ENCODE measurements at places on chromosomes 1 and 21.
A peak's percentile ranks its signal among the peaks of the same experiment; 100 is the strongest.

DNA sequence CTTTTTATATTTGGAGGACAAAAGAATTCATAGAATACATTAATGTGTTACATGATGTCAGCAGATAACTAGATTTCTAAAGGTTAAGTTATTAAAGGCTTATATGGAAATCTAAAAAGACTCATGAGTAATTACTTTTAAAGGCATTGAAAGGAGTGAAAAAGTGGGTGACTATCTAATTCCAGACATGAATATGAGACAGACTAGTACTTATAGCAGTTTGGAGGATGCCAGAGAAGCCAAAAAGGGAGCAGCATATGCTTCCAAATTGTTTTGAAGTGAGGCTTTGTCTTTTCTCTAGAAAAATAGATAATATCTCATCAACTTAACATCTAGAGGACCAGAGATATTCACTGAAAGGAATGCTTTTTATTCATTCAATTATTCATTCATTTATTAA is 275.5 kb upstream of the CACYBP start:
- DNase-seq, result no peak

- DNase-seq, result no peak
Measured at GRCh38 chr21:44503901-44504399, 36.0 kb downstream of the KRTAP10-1 start.

- DNase-seq, result no peak
Measured at GRCh38 chr1:36829961-36830360, 204.4 kb downstream of the GRIK3 start.

DNA sequence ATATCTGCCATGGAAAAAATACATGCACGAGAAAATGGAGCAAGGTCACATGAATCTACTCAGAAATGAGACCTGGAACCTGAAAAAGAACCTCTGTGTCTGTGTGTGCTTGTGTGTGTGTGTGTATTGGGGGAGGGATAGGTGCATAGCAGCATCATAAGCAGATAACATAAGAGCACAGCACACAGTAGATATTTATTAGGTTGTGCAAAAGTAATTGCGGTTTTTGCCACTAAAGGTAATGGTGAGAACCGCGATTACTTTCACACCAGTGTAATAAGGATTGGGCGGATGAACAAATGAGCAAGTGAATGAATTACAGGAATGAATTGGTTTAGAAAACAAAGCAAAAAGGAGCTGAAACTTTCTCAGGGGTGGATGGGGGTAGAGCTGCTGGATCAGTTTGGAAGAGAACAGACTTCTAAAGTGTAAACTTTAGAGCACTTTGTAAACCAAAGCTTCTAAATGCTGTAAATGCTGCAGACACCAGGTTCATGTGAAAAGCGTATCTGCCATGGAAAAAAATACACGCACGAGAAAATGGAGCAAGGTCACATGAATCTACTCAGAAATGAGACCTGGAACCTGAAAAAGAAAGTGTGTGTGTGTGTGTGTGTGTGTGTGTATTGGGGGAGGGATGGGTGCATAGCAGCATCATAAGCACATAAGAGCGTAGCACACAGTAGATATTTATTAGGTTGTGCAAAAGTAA is 156.9 kb downstream of the TOMM20 start:
- DNase-seq, result no peak

DNA sequence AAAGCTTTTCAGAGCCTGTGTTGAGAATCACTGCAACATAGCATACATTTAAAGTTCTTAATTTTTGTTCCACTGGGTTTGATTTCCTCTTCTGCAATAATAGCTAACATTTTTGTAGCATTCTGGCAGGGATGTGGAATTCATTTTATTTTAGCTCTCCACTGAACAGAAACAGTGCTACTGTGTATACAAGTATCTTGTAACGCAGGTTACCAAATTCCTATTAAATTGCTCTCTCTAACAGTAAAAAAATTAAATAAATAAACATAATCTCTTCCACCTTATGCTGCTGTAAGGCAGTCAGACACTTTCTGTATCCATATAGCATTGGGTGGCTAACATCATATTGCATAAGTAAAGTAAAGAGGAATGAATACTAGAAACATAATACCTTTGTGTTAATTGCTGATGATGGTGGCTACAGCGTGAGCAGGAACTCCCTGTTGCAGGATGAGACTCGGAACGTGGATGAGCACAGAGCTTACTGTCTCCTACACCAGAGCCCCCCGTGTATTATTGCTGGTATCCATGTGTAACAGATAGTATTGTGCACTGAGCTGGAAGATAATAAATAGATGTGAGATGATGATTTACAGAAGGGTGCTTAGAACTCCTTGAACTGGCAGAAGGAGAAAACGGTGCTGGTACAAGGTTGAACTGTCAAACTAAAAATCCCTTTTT is 276.9 kb upstream of the SNX7 start:
- no peak for DNase-seq

DNA sequence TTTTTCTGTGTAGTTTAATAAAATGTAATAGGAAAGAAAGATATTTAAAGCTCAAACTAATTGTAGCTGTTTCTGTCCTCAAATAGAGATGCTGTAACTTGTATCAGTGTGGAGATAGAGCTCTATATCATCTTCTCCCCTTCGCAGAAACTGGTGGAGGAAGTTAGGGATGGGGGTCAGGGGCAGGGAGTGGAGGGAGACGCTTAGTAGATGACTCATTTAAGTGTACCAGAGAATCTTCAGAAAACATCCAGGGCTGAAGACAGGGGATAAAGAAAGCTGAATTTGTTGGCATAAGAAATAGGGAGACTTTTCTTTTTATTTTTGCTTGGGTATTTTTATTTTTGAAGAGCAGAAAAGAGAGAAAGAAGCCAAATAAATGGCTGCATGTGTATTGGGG is 282.6 kb upstream of the DPYD start:
- peak; percentile 53 for DNase-seq

DNA sequence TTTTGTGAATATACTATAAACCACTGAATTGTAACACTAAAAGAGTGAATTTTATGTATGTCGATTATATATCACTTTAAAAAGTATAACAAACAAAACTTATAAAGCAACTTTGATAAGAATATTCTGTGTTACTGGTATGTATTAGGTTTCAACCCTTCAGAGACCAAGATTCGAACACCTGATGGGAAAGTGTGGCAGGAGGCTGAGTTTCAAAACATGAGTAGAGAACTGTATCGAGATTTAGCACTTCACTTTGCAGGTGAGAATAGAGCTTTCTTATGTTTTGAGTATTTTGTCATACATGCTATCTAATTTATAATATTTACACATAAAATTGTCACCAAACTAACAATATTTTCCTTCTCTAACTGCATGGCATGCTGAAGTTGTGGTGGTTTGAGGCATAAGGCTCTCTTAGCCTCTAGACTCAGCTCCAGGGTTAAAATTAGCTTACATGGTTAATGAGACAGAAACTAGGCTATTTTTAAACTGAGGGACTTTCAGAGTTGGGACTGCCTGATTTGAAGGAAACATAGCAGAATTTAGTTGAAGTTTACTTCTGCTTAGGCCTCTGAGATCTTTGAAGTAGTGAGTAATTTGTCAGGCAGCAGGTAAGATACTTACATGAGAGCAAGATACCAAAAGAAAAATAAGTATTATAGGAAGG is 48.6 kb downstream of the CEP350 start:
- no peak for DNase-seq

GRCh38 chr1:161215076-161215475 is at the start of gene FCER1G:
TSS of gene FCER1G (plus strand) at chr1:161215295. CDS start at chr1:161215322, 27 bp downstream.
- DNase-seq, result no peak

DNA sequence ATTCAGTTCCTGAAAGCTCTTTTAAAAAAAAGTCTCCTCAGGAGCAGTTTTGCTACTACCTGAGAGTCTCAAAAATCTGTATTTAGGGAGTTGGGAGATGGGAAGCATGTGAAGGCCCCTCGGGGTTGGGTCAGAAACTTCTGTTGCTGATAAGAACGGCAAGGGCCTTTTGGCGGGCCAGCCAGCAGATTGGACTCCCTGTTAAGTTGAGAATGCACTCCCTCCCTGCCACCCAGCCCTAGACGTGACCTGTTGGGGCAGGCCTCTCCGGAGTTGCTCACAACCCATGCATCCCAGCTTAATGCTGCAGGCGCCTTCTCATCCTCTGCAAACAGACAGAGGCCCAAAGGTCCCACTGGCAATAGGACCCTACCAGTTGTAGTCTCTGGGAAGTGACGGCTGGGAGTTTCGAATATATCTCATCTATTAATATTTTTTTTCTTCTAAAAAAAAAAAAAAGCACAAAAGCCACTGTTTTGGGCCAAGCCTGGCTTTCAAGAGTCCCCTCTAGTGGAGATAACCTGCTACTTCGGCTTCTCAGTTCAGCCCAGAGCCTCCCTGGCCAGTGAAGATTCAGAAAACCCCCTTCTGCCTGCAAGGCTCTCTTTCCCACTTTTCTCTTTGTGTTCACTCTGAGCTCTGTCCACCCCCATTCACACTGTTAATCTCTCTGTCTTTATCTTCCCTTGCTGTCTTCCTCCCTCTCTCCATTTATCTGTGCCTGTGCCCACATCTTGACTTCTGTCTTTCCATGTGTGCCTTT is 5.3 kb downstream of the PLXNA2 start:
- peak; percentile 87 for DNase-seq

DNA sequence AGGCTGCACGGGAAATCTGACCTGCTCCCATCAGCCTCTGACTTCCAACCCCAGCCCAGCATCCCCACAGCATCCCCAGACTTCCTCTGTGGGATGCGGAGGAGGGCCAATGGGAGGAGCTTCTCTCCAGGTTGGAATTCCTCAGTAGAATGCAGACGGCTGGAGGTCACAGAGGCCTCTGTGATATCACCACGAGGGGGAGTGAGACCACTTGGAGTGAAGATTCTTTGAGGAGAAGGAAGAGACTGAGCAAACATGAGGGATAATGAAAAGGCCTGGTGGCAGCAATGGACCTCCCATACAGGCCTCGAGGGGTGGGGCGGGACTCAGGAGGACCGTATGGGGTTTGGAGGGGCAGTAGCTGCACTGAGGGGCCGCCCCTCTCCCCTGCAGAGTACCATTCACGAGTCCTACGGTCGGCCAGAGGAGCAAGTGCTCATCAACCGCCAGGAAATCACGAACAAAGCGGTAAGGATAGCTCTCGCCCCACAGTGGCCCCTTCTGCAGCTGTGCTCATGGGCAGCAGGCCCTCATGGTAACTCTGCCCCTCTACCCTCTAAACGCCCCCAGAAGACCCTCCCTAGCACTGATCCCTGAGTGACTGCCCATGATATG is at the start of gene CATSPER4:
TSS of gene CATSPER4 (plus strand) at position 230 of the 615 bp plus-strand sequence. CDS start at position 256, 26 bp downstream.
- peak; percentile 98 for DNase-seq

- DNase-seq, result no peak
Measured at GRCh38 chr1:110872366-110872744, 593 bp upstream of the CD53 start.

DNA sequence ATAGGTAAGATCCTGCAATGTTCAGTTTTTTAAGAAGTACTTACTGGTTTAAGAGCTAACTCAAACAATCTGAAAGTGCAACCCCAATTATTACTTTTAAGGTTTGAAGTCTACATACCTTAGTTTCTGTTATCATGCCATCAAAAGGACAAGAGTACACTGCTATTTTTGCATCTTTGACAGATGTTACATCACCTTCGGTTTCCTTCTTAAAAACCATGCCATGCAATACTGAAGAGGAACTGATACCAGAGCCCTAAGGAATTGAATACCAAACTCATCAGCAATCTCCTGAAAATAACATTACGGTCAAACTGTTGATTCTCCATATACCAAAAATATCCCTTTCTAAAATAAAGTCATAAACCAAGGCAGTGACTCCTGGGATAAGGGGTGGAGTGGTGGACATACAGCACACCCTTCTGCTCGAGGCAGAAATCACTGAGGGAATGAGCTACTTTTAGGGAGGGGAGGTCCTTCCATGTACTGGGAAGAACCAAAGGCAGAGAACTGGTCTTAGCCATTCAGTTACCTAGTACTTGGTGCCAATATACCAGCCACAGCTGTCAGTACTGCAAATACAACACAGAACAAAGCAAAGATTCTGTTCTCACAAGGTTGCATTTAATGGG is 8.5 kb downstream of the CCT8 start:
- no peak for DNase-seq

- DNase-seq, result peak; percentile 84
Measured at GRCh38 chr1:169288011-169288414, 79.6 kb downstream of the NME7 start.

DNA sequence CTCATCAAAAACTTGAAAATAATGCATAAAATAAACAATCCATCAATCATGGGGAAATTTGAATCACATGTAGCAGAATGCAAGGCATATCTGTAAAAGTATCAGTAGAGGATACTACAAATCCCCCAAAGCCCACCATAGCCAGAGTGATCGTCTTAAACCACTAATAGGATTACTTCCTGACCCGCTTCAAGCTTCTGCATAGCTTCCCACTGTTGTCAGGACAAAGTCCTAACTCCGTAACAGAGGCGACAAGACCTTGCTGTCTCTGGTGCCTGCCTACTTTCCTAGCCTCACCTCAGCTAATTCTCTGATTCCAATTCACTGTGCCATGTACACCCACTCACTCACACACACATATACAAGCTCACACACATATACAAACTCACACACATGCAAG is 161.2 kb upstream of the NFIA start:
- DNase-seq, result peak; percentile 76

DNA sequence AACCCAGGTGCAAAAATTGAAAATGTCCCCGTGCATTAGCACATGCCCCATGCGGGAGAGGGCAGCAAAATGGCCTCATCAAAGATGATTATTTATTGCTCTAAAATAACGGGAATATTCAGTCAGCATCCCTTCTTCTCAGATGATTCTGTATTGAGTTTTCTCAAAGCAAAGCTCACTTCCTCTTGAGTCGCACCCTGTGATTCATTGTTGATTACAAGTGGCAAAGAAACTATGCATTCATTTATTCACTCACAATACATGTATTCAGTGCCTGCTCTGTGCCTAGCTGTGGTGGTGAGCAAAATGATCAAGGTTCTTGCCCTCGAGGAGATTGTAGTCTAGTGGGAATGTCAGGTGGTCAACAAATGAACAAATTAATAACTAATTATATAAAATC is 226.0 kb upstream of the KAZN start:
- DNase-seq, result no peak

GRCh38 chr21:31623664-31624063 is 35.8 kb upstream of the SOD1 start:
- peak; percentile 32 for DNase-seq

- DNase-seq, result no peak
Measured at GRCh38 chr1:91026320-91026719, 4.5 kb upstream of the ZNF644 start.

DNA sequence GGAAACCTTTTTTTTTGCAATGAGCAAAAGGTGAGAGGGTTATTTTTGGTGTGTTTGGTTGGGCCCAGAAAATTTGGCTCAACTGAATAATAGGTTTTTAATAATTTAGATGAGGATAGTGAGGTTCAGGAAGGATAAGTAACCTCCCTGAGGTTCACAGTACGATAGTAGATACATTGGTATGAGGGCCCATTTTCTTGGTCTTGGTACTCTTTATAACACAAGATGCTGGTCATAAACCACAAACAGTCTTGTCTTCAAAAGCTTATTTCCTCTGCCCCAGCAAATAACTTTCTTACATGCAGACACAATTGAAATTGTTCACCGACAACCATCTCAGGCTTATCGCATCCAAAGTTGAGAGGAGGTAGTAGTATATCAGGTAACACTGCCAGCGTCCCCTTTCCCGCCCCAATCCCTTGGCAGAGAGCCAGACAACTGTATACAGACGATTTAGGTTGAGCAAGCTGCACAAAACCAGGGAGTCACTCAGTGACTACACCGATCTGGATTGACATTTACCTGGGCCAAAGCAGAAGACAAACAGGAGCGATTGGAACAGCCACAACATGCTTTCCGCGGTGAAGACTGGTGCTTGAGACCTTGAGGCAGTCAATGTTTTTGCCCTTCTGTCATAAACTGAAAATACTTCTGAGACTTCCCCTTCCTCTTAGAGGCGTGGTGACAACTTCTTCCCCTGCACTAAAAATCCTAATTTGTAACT is at the start of gene SLAMF6:
TSS of gene SLAMF6 (minus strand) at position 634 of the 724 bp plus-strand sequence. CDS start at position 571, 63 bp downstream.
- no peak for DNase-seq
